ENCODE measurements at places on chromosomes 6 and 20.

GRCh38 chr20:50247196-50248094, 56.8 kb downstream of the CEBPB start:
- no peak for DNase-seq

GRCh38 chr20:35518955-35519354, 10.5 kb downstream of the C20orf173 start:
- DNase-seq: no peak

DNA sequence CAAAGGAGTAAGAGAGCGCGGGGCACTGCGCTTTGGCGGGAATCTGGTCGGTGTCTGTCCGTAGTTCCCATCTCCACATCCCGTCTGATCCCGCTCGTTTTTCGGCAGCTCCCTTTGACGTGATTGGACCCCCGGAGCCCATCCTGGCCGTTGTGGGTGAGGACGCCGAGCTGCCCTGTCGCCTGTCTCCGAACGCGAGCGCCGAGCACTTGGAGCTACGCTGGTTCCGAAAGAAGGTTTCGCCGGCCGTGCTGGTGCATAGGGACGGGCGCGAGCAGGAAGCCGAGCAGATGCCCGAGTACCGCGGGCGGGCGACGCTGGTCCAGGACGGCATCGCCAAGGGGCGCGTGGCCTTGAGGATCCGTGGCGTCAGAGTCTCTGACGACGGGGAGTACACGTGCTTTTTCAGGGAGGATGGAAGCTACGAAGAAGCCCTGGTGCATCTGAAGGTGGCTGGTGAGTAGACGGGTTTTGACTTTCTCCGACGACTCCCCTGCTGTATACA, 1.4 kb downstream of the BTN1A1 start:
- DNase-seq: peak; percentile 36

- no peak for DNase-seq
Observed at GRCh38 chr6:51678905-51679620, 408.4 kb downstream of the PKHD1 start.

DNA sequence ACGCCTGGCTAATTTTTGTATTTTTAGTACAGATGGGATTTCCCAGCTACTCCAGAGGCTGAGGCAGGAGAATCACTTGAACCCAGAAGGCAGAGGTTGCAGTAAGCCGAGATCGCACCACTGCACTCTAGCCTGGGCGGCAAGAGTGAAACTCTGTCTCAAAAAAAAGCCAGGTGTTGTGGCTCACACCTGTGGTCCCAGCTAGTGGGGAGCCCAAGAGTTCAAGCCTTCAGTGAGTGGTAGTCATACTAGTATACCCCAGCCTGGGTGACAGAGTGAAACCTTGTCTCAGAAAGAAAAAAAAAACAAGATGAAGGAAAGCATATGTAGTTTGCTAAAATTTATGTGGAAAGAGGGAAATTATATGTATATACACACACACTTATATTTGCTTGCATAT, 20.0 kb upstream of the POU5F1 start:
- no peak for DNase-seq

- no peak for DNase-seq
Observed at GRCh38 chr6:96156425-96156824, 140.7 kb downstream of the FUT9 start.

- DNase-seq: no peak
Observed at GRCh38 chr6:7894262-7895124, 16.1 kb downstream of the TXNDC5 start.

DNA sequence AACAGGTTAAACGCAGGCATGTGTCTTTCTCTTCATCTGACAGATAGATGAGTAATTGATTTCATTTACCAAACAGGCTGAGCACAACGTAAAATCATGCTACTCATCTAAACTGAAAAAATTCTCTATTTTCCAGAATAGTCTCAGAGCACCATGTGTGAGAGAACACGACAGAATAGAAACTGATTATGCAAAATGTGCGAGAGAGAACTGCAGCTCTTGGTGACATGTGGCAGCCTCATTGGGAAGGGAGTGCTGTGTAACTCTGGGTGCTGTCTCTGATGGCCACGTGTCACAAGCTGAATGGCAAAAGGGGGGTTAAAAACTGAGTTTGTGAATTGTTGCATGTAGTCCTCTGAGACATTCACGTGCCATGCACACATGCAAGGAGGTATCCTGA, 143.7 kb upstream of the ATXN1 start:
- DNase-seq: no peak

GRCh38 chr20:3814928-3815495, 5.3 kb upstream of the AP5S1 start:
- no peak for DNase-seq

DNA sequence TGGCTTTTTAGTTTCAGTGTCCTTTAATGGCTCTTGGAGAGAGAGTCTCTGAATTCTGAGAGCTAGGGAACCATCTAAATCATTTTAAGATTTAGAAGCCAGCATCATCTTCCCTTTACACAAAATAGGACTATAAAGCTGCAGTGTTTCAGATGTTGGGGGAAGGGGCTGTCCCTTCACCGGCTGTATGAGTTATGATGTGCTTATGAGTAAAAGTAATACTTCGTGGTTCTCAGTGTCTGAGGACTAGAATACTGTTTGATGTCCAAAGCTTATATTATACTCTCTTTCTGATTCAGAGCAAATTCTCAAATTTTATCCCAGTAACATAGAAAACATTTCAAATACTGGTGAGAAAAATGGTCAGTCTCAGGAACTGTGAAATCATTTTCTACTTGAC, 63.5 kb upstream of the FAM8A1 start:
- DNase-seq: peak; percentile 17

- DNase-seq: no peak
Observed at GRCh38 chr6:13178107-13178506, 150.2 kb downstream of the TBC1D7 start.

DNA sequence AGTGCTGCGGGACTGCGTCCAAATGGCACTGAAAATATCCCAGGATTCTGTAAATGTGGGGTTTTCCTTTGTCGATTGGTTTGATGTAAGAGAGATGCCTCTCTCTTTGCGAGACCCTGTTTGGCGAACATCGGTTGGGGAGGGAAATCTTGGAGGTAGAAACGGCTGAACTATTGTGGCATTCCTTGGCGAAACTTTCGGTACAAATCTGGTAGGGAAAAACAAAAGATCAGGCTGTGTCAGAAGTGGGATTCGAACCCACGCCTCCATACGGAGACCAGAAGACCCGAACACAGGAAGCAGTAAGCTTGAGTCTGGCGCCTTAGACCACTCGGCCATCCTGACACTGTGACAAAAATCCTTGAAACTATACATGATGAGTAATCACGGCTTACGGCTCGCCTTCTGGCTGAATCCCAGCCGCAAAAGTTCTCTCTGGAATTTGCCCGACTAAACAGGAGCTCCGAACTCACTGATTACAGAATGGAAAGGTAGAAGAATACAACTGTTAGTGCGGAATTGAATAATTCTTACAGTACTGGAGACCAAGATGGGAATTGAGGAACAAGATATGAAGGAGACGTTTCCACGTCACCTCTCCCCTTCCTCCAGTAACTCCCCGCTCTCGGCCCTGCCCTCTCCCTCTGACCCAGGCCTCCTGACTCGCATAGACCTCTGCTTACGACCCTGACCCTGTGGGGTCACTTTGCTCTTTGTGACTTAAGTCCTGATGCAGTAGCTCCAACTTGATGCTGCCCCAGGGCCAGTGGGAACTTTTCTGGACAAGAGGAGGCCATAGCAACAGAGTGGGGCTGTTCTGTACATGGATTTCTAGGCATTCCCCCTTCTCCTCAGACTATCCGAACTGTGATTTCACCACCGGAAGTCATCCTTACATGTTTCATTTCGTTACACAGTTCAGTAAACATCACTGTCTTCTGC, 132.8 kb upstream of the ZNF184 start:
- no peak for DNase-seq

Measured in stimulated activated CD4-positive, alpha-beta T cell treated with anti-CD3 and anti-CD28 coated beads, Interleukin-4, amount 100 ng/mL, for 24 hours (primary cell).